ENCODE measurements at places on chromosomes 7 and 10.

DNA sequence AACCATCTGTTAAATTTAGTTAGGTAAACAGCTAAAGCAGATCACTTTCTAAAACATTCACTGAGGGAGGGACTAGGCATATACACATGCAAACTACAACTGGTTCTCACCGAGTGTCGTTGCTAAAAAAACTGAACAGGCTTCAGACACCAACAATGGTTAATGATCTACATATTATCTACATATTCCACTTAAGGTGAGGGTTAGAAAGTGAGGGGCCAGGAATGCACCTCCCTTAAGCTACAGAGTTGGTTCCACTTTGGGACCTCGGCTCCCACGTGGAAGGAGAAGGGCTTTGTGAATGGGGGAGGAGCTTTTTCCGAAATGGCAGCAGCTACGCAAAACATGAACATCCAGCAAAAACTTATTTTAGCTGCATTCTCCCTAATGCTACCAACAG, 5.8 kb downstream of the CTBP2 start:
- no peak for DNase-seq

GRCh38 chr7:36487756-36488336, 98.2 kb downstream of the ANLN start:
- DNase-seq: peak; percentile 55

DNA sequence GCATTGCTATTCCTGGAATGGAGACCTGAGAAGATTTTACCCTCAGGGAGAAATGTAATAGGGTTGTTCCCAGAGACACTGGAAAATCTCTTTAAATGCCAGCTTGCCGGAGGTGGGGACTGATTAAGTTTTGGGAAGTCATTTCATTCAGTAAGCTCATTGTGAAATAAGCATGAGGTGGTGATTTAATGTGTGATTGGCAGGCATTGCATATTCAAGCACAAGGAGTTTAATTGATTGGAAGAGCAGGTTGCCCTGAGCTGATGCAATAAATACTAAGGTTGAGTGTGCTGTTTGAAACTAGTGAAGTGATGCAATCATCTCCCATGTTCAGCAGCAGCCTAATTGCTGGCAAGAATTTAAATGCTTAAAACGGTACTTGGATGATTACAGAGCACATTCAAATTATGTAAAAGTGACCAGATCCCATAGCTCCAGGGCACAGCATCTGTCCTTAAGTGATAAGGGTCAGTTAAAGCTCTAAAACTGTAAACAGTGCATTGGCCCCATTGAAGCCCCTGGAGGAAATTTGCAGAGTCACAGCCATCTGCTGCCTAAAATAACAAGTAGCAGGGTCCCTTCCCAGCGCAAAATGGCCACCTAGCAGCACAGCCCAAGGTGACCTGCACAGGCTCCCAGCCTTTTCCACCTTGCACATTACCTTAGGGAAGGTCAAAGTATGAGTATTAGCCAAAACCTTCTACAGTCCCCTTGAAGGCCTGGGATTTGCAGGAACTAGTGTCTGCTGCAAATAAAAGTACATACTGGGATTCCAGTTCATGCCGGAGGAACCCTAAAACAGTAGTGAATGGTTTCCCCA, 92.1 kb downstream of the CCDC71L start:
- peak; percentile 49 for DNase-seq

DNA sequence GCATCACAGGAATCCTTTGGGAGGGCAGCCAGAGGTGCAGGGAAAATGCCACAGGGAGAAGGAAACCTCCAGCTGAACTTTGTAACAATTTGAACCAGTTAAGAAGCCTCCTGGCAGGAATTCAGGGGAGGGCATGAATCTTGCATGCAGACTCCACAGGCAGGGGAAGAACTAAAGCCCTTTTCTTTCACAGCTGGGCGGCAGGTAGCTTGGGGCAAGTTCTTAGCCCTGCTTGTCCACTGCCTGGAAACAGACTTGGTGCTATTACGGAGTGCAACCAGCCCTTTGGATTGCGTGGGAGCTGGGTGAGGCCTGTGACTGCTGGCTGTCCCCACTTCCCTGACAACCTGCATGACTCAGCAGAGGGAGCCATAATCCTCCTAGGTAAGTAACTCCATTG, 51.7 kb upstream of the ADAM12 start:
- no peak for DNase-seq

Data from AML-193 (cell line).